Cerebellum (tissue), 4 donors: ENCODE measurements at places on chromosomes 3 and 15.

GRCh38 chr3:126682009-126682408 is 22.0 kb upstream of the CHCHD6 start:
- no peak for DNase-seq

DNA sequence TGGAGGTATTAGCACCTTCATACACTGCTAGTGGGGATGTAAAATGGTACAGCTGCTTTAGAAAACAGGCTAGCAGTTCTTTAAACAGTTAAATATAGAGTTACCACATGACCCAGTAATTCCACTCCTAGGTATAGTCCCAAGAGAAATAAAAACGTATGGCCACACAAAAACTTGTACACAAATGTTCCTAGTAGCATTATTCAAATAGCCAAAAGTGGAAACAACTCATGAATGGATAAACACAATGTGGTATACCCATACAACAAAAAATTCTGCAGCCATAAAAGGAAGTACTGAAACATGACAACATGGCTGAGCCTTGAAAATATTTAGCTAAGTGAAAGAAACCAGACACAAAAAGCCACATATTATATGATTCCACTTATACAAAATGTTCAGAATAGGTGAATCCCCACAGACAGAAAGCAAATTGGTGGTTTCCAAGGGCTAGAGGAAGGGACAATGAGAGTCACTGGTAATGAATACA is 40.8 kb upstream of the KLF13 start:
- DNase-seq = no peak

- DNase-seq = no peak
Measured at GRCh38 chr3:59192473-59192872, 142.6 kb upstream of the CFAP20DC start.

DNA sequence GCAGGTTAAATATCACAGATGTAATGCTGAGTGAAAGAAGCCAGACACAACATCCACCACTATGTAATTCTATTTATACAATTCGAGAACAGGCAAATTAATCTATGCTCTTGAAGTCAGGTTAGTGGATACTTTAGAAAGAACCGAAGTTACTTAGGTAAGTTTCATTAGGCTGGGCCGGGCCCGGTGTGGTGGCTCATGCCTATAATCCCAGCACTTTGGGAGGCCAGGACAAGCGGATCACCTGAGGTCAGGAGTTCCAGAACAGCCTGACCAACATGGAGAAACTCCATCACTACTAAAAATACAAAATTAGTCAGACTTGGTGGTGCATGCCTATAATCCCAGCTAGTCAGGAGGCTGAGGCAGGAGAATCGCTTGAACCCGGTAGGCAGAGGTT is 1105.7 kb downstream of the NSUN3 start:
- DNase-seq = no peak

DNA sequence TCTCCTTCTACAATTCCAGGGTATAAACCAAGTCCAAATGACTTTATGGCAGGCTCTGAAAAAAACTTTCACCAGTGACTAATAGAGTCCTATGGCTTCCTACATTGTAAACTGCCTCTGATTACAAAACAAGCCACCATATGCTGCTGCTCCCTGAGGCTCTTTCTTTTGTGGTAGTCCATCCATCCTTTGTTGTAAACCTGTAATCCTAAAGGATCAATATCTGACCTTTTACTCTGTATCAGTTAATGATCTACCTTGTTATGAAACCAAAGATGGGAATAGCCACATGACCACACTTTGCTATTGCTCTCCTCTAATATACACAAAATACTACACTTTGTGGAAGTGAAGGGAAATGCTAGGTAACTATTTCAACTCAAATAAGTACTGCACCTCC is 434.7 kb upstream of the AGTR1 start:
- no peak for DNase-seq
